ENCODE measurements at places on chromosomes 7 and 10.

- DNase-seq = no peak
Observed at GRCh38 chr7:132171130-132171576, 405.1 kb downstream of the PLXNA4 start.

DNA sequence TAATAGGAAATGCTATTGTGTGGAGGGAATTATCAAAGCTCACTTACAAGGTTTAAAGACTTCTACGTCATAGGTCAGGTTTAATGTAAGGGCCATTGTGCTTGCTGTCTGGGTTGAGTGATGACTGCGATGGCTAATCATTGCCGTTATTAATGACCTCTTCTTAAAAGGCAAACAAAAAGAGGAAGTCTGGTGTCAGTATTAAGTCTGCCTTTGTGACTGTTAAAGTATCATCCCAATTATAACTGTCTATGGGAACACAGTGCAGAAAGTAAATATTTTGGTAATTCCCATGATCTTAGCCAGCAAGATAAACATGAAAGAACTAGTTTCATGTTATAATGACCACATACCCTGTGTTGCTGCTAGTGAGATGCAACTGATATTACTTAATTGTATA lies 382.4 kb downstream of the BBS9 start:
- no peak for DNase-seq

DNA sequence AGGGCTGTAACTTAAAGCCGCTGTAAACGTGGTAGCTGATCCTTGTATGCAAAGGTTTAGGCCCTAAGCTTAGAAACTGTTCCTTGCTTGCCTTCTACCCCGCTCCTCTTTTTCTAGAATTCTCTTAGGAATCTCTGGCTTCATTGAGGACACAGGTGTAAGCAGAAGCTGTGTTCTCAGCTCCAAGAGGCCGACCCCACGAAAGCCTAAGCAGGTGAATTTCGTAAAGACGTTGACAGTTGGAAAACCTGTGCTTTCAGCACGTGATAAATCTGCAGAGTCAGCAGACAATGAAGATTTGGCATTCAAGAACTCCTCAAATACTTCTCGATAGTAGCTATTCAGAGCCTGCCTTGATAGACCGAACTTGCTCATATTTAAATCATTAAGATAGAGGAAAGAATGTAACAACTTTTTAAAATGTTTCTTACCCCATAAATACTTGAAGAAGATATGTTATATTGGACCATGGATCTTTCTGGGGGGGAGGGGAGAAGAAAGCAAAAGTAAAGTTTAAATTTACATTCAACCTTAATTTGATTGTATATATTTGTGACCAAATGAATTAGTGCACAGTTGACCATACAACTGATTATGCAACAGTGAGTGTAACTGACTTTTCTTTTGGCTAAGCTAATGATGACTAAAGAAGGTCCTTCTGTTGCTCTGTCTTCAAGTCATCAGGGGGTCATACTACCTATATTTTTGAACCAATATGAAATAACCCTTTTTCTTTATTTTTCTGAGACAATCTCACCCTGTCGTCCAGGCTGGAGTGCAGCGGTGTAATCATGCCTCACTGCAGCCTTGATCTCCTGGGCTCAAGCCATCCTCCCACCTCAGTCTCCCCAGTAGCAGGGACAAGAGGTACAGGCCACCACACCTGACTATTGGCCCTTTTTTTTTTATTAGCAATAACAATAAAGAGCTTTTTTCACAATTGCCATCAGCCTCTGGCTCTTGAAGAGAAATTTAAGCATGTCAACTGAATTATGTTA lies 1.2 kb upstream of the GDI2 start:
- no peak for DNase-seq

DNA sequence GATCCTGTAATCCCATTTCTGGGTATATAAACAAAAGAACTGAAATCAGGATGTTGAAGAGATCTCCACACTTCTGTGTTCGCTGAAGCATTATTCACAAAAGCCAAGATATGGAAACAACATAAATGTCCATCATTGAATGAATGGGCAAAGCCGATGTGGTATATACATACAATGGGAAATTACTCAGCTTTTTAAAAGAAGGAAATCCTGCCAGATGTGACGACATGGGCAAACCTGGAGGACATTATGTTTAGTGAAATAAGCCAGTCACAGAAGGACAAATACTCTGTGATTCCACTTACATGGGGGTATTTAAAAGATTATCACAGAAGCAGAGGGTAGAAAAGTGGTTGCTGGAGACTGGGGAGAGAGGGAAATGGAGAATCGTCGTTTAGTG lies 23.9 kb upstream of the FAM107B start:
- no peak for DNase-seq

- peak; percentile 1 for DNase-seq
Observed at GRCh38 chr7:105487579-105488571, 34.2 kb downstream of the PUS7 start.

DNA sequence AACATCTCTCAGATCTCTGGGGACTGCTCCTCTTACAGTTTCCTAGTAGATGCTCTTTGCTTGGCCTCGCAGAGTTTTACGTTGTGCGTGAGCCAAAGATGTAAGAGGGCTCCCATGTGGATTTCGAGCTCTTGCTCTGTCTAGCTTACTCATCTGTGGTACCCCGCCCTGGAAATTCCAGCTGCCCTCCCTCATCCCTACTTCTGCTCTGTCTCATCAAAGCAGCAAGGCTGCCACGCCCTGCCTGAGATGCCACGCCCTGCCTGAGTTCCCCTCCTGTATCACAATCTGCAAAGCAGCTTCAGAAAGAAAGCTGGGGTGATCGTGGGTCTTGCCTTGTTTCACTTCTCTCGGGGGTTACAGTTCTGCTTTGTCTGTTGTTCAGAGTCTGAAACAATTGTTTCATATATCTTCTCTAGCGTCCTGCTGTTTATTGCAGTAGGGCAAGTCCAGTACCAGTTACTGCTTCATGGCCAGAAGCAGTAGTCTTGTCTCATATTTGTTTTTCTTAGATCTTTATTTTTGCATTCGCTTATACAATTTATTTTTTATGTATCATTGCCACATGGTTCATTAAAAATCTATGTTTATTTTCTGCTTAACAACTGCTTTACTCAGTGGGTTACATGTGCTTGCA lies 36.1 kb upstream of the CCNY start:
- no peak for DNase-seq

DNA sequence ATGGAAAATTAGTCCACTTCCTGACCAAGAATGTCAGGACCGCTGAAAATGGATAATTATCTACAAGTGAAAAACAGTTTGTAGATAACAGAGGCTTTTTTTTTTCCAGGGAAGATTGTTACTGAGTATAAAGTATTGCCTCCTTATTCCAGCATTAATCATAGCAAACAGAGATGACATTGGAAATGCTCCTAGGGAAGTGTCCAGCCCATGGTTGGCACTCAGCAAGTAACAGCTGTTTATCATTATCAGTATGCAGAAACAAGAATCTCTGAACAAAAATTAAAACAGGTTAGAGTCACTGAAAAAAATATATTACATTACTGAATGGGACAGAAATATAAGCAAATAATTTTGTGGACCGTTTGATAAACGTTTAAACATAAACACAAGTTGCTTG lies 14.6 kb downstream of the FGL2 start:
- no peak for DNase-seq

GRCh38 chr10:110723224-110723891 lies 79.2 kb downstream of the RBM20 start:
- DNase-seq = no peak

- DNase-seq = no peak
Observed at GRCh38 chr10:104657036-104657435, 15.9 kb downstream of the SORCS3 start.

DNA sequence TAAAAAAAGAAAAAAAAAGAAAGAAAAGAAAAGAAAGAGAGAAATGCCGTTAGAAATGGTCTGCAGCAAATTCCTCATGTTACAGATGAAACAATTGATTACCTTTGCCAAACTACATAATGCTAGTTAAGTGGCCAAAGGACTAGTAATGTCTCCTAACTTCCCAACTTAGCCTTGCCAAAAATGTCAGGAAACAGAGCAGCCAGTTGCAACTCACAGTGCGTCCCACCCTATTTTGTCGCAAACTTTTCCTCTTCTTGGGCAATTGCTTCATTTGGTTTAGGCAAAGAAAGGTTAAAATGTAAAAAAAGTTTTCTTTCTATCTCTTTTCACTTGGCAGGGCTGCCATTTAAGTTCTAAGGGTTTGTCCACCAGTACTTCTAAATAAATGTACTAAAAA lies 53.1 kb downstream of the APBB1IP start:
- no peak for DNase-seq

DNA sequence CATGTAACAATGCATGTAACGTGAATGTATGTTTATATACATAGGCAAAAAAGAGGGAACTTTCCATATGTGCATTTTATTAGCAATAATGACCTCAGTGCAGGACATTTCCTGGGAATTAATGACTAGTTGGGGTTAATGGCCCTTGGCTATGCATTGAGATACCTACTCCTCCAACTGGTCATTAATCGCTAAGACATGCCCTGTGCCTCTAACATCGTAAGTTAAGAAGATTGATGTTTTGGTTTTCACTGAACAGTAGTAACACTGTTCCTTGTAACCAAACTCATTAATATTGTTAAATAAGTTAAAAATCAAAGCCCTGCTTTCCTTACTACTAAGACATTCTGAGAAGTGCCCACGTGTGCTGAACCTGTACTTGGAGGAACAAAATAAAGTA lies 61.7 kb downstream of the SEMA3D start:
- no peak for DNase-seq

DNA sequence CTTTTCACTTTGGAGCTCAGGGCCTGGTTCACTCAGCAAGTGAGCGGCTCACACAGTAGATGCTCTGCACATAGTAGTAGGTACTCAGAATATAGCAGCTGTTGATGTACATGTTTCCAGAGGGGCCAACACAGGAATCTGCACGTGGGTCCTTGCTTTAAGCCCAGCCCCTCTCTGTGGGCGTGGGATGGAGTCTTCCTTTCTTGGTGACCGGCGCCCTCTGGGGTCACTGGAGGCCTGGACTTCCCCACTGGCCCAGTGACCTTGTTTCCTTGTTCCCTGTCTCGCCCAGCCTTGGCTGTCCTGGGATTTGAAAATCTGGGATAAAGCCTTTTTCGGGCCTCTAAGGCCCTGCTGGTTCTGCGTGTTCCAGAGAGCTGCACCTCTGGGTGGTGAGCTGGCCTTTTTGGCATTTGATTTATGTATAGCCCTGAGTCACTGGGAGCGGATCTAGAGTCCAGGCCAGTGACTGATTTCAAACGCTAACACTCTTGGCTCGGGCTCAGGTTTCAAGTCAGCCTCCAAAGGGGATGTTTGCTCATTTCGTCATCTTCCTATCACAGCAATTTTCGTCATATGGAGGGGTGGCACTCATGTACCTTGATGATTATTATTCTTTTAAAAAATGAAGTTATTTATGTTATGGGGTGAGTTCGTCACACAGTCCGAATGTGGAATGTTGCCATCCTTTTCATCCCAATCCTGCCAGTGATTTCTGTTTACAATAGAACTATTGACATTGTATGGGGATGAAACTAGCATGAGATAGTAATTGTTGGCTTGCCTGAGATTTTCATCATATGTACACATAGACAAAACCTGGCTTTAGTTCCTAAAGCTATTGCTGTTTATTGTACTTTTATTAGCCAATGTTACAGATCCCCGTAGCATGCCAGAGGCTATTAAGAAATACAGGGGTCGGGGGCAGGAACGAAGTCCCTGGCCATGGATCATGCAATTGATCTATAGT lies 65.5 kb downstream of the CUX1 start:
- peak; percentile 75 for DNase-seq

DNA sequence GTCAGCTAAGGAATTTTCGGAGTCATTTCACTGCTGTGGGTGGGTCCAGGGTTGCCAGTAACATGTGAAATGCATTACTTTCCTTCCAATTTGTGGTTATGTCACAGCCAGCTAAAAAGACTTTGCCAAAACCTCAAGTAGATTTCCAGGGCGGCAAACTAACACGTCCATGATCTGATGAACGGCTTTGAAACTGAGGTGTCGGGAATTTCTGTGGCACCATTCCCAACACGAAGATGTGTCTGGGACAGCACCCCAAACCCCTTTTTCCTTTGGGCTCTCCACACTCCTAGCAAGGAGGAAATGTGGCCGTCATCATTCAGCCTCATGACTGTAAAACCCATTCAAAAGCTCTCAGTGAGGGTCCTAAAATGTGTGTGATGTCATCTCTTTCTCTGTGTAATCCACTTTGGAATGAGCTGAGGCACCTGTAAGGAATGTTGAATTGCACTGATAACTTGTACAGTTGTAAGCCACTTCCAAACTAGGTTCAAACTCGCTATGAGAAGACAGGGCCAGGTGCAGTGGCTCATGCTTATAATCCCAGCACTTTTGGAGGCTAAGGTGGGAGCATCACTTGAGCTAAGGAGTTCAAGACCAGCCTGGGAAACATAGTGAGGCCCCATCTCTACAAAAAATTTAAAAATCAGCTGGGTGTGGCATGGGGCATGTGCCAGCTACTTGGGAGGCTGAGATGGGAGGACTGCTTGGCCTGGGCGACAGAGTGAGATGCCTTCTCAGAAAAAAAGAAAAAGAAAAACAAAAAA lies 146.1 kb upstream of the FRMD4A start:
- no peak for DNase-seq

GRCh38 chr7:494259-494687 lies 25.4 kb downstream of the PDGFA start:
- DNase-seq = peak; percentile 62

DNA sequence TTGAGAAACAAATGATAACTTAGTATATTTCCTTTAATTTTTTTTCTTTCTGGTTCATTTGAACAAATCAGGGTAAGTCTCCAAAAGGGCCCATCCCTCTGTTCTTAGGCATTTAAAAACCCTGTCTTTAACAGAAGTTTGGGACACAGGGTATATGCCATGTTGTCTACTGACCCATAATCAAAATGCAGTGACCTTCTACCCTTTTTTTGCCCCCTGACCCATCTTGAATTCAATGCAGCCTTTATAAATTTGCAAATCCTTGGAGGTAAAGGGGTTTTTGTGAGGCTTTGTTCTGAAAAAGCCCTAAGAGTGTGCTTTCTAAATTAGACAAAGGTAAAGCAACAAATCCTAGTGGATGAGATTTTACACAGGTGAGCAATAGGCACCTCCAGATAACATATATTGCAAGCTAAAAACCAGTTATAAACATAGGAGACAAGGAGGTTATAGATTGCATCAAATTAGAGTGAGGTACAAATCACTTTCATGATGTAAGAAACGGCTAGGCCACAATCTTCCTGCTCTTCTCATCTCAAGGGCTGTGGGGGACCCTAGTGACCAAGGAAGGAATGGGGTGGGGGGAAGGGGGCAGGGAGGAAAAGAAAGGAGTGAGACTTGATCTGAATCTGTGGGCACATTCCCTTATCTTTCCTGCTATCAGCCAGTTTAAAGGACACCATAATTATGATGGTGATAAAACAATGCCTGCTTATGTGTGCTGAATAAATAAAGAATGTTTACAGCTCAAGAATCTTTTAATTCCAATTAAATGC lies 2.7 kb downstream of the SKIDA1 start:
- no peak for DNase-seq

DNA sequence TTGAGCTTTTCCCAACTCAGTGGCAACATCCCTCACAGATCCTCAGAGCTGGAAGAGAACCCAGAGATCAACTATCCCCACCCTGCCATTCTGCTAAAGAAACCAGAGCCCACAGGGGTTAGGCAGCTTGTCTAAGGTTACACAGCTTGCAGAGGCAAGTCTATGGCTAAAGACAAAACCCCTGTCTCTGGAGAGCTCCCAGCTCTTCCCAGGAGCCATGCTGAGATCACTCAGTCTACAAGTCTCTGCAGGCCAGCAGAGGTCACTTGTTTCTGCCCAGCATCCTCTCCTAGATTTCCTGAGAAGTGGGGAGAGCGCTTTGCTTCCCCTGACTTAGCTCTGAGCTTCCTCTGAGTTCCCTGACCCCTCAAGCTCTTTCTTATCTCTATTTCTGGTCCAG lies 28.5 kb upstream of the LOXL4 start:
- DNase-seq = no peak

GRCh38 chr7:135259702-135260101 lies 26.1 kb downstream of the STRA8 start:
- DNase-seq = no peak

Measured in CD4-positive, alpha-beta T cell (primary cell).